GM23248 (cell line): ENCODE measurements at places on chromosomes 12 and 14.

- peak; percentile 69 for DNase-seq
Observed at GRCh38 chr14:22973217-22974032, 8.9 kb downstream of the AJUBA start.

DNA sequence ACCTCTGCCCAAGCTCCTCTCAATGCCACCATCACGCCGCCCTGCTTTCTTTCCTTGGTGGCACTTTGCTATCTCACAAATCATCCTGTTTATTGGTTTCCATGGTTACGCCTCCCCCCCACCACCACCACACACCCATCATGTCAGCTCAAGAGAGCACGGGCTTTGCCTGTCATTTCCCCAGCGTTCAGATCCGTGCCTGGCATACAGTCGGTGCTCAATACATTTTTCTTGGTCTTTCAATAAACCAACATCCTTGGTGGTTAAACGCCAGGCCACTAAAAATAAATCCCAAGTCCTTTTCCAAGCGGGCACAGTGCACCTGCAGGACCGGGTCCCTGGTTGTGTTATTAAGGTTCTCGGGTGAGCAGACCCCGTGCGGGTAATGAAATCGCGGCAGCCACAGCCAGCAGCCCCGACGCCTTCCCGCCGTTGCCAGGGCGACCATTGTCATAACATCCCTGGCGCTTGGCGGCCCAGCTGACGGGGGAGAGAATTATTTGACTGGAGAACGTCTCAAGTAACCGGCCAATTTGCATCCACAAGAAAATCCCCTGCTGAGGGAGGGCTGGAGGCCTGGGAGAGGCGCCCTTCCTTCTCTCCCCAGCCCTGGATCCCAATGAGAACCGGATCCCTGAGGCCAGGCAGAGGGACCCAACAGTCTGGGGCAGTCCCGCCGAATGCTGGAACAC is 92.9 kb downstream of the KSR2 start:
- DNase-seq = peak; percentile 35

DNA sequence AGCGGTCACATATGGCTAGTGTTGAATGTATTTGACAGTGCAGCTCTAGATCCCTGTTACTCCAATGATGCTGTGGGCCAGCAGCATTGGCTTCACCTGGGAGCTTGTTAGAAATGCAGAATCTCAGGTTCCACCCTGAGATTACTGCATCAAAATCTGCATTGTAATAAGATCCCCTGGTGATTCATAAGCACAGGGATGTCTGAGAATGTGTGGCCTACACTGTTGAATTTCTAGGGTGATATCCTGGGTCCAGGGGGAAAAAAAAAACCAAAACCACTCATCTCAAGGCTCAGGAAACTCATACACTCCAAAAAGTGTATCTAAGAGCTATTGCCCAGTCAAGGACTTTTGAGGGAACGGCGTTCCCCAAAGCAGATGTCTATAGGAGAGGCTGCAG is 196.8 kb downstream of the PPM1H start:
- DNase-seq = no peak

- no peak for DNase-seq
Observed at GRCh38 chr12:92010368-92010767, 135.3 kb downstream of the BTG1 start.

GRCh38 chr14:69763761-69764510 is 3.0 kb upstream of the SRSF5 start:
- no peak for DNase-seq

DNA sequence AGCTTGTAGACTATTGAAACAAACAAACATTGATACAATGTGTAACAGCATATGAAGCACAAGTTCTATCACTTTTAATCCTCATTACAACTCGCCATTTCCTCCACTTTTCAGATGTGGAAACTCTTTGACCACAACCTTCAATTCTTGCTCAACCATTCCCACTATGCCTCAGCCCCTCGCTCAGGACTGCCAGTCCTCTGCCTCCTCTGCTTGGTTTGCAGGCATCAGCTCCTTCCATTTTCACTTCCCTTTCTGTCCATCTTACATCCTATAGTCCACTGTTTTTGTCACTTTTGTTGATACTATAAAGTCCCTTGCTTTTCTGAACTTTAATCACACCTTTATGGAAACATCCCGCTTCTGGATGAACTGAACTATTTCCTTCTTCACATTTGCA is 28.2 kb upstream of the CD27 start:
- DNase-seq = no peak

- peak; percentile 97 for DNase-seq
Observed at GRCh38 chr12:389142-390096, at the start of gene KDM5A. KDM5A (minus strand) TSS chr12:389320; CDS start chr12:389091, 229 bp downstream.

GRCh38 chr12:115223322-115223721 is 539.3 kb upstream of the TBX3 start:
- DNase-seq = peak; percentile 80

DNA sequence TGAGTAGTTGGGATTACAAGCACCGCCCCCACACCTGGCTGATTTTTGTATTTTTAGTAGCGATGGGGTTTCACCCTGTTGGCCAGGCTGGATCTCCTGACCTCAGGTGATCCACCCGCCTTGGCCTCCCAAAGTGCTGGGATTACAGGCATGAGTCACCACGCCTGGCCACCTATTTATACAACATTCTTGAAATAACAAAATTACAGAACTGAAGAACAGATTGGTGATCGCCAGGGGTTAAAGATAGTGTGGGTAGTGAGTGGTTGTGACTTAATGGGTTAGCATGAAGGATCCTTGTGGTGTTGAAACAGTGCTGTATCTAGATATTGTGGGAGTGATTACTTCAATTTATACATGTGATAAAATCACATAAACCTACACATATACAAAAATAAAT is 7.4 kb downstream of the GLIPR1L1 start:
- DNase-seq = no peak

- no peak for DNase-seq
Observed at GRCh38 chr12:15731940-15732339, 57.2 kb downstream of the EPS8 start.

DNA sequence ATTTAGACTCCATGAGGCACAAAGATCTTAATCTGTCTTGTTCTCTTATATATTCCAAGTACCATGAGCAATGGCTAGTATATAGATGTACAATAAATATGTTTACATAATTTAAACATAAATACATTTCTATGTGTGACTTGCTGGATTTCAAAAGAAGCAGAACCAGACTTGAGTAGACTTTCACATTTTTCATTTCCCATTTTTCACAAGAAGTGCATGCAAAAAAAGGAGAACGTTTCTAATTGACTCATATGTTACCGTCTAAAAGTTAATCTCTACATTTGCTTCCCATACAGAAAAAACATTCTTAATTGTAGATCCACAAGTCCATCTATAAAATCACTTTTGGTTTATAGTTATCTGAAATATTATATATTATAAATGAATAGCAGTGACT is 256.5 kb upstream of the USP15 start:
- no peak for DNase-seq

- no peak for DNase-seq
Observed at GRCh38 chr12:54373649-54374561, 9.6 kb upstream of the GPR84 start.

DNA sequence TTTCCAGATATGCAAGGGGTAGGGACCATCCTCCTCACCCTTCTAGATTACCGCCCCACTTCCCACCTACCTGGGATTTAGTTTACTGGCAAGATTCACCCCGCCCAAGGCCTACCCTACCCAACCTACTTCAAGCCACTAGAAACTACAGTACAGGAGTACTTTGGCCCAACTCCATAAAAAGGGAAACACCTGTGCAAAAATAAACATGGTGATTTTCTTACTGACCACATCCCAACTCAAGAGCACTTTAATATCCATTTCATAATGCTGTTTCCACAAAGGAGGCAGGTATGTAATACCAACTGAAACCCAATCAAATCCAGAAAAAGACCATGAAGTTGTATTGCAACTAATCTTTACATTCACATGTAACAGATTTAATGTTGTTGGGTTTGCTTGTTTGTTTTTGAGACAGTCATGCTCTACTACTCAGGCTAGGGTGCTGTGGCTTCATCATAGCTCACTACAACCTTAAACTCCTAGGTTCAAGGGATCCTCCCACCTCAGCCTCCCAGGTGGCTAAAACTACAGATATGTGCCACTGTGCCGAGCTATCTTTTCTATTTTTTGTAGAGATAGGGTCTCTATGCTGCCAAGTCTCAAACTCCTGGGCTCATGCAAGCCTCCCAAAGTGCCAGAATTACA is 41.7 kb upstream of the RAP1B start:
- DNase-seq = no peak

DNA sequence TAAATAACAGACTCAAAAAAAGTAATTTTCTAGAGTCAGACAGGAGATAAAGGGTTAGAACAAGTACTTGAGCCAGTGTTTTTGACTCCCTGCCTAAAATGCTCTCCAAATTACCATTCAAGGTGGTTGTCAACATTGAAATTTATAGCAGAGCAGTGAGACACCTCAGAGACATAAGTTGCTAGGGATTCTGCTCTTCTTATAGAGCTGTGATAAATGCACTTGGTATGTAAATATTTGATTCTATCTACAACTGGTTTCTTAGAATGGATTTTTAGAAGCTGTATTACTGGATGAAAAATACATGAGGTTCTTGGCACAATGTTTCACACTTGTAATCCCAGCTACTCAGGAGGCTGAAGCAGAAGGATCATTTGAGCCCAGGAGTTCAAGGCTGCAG is 83.9 kb upstream of the OSBPL8 start:
- peak; percentile 44 for DNase-seq

DNA sequence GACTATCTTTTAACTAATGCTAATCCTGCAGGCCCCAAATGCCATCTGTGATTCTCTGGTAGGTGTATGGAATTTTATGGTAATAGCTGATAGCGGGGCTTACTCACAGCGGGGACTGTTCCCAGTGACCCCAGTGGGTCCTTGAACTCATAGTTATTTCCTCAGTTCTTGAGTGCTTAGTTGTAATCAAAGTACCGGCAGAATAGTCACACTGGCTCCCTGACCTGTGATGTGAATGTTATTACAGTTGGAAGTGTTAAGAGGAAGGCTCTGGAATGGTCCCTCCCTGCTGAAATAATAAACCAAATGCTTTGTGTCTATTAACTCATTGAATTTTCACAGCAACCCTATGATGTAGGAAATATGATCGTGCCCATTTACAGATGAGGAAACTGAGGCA is 78.3 kb downstream of the NDUFA12 start:
- no peak for DNase-seq

- no peak for DNase-seq
Observed at GRCh38 chr12:126588586-126589249, 1523.5 kb downstream of the AACS start.

DNA sequence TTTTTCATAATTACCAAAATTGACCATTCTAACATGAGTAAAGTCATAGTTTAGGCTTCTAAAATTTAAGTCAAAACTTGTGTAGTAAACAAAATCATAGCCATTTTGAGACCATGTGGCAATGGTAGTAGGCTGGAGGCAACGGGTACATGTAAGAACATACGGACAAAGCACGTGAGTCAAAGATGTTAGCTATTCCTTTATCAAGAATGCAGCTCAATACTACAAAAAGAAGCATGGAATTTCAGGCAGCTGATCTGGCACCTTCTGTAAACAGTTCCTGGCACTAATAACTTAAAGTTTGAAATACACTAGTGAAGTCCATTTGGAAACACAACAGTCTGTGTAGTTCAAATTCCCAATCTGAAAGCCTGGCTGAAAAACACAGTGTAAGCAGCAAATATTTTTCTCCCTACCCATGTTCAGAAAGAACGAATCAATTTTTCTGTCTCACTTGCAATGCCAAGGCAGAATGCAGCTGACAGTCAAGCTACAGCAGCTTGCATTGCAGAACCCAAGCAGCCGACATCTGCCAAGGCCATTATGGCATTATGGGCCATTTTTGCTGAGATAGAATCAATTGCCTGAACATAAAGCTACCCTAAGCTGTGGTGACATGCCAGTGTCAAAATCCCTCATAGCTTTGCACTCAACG is 29.3 kb downstream of the MYF5 start:
- peak; percentile 4 for DNase-seq
